ENCODE measurements at places on chromosomes 7 and 10.

GRCh38 chr10:7546385-7546967 is 120.3 kb downstream of the ITIH5 start:
- no peak for DNase-seq

GRCh38 chr7:92421676-92422435 is 25.4 kb upstream of the GATAD1 start:
- DNase-seq: no peak

GRCh38 chr10:17768496-17768895 is 16.5 kb downstream of the TMEM236 start:
- no peak for DNase-seq

DNA sequence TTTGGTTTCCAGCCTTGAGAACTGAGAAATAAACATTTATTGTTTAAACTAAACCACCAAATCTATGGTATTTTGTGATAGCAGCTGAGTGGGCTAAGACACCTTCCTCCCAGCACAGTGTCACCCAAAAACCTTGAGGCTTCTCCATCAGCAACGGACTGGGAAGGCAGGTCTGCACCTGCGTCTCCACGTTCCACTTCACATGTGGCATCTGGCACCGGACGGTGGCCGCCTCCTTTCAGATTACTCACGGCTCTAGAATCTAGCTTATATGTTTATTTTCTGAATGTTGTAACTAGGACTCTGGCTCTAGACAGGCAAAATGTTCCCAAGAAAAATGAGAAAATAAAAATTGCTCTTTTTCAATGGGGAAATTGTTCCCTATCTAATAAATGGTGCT is 201.0 kb downstream of the ADARB2 start:
- DNase-seq: no peak

DNA sequence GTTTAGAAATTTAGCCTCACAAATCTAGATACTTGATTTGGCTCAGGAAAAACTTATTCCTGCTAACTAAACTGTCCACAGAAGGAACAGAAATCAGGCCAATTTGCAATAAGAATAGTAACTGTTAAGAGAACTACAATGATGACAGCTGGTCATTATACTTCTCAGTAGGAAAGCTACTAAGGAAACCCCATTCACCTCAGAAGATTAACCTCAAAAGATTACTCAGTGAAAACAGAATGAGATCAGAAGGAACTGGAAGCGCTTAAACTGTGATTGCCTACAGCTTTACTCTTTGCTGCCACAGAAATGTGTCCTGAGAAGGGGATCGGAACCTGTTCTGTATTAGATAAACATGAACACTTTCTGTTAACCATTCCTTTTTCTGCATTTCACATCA is 24.3 kb upstream of the DNAJB12 start:
- no peak for DNase-seq

GRCh38 chr10:109343293-109343692 is 580.0 kb downstream of the XPNPEP1 start:
- no peak for DNase-seq

- no peak for DNase-seq
Measured at GRCh38 chr10:73838008-73838567, 26.7 kb upstream of the NDST2 start.

GRCh38 chr7:116616555-116617059 is 55.4 kb upstream of the MET start:
- DNase-seq: no peak

- DNase-seq: no peak
Measured at GRCh38 chr7:143384148-143384547, 3.0 kb downstream of the ZYX start.

GRCh38 chr10:114823077-114823463 is 1.5 kb downstream of the FHIP2A start:
- no peak for DNase-seq

- DNase-seq: no peak
Measured at GRCh38 chr10:132058793-132059759, 6.7 kb upstream of the JAKMIP3 start.

- no peak for DNase-seq
Measured at GRCh38 chr10:80497187-80498077, 40.3 kb upstream of the SH2D4B start.

- no peak for DNase-seq
Measured at GRCh38 chr10:128874331-128874730, 592.7 kb upstream of the MGMT start.

DNA sequence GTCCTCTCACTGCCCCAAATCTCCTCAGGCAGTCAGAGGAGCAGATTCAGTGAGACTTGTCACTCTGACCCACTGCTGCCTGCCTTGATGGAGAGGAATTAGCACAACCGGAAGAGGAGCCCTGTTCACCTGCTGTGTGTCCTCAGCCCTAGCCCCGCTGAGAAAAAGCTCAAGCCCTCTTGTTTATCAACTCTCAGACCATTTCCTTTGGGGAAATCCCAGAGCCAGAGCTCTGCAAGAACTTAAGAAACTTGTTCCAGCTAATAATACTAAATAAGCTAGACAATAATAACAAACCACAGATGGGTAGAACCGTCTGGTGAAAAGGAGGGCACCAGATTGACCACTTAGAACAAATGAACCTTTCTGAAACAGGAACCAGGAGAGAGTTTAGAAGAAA is 37.7 kb upstream of the ITGB1 start:
- no peak for DNase-seq

- DNase-seq: no peak
Measured at GRCh38 chr10:78398382-78398781, 364.7 kb downstream of the RPS24 start.

DNA sequence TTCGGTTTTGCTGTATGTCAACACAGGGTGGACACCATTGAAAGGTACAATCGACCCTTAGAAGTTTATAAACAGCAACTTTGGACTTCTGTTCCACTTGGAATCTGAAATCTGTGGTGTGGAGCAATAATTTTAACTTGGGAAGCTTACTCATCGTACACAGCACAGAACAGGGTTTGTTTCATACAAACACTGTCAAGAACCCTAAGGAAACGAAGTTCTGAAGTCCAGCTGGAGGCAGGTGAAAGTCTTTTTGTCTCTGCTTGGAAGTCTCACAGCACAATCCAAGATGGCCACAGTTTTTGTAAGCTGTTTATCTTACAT is 31.5 kb downstream of the NMT2 start:
- DNase-seq: no peak

DNA sequence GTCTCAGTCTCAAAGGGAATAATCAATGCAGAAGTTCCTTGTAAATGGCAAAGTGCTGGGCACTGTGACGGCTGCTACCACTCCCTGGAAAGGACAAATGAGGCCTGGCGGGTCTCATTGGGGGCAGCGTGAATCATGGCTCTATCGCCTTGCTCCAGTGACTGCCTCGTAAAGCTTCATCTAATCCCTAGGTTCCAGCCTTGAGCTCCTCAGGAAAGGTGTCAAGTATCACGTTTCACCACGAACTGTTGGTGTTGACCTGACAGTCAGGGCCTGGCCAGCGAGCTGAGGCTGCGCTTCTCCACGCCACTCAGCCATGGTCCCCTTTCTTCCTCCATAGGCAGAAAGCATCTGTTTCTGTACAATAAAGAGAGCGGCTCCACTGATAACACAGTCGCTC is 126.7 kb upstream of the ZNF32 start:
- DNase-seq: peak; percentile 37

DNA sequence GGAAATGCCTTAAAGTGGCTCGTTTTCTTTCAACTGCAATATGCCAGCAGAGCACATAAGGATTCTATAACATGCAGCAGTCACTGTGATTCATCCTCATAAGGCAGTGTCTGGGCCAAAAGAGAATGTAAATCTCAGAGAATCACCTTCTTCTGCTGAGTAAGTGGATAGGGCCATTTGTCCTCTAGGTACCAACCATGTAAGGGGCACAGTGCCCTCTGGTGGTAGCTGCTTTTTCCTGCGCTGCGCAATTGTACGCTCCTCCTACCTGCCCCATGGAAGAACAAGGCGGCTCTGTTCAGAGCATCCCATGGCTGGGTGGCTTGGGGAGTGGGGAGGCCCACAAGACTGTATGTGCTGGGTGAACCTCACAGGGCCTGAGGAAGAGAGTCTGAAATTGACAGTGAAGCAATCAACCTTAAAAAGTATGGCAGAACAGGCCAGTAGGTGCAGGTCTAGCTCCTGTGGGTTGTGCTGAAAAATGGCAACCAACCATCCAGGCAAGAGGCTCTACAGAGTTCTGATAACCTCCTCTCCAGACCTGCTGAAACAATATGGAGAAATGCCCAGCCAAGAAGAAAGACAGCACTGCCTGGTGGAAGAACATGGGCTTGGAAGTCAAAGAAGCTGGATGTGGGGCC is 78.6 kb upstream of the C10orf90 start:
- peak; percentile 88 for DNase-seq

GRCh38 chr7:122430710-122431109 is 126.2 kb upstream of the FEZF1 start:
- no peak for DNase-seq

DNA sequence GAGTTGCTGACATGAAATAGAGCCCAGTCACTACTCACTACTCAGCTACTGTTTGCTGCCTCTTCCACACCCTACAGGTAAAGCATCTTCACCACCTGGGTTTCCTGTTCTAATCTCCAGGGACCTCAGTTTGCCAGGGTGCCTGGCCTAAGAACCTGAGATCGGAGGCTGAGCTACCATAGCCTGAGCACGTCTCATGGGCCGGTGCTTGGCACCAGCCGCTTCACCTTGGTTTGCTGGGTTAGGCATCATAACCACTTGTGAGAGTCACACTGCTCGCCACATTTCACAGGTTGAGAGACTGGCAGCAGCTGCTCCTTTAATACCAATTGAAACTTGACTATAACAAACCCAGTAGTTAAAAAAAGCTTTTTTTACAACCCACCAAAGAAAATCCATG is 75.1 kb downstream of the EMX2 start:
- no peak for DNase-seq

- no peak for DNase-seq
Measured at GRCh38 chr10:71432956-71433767, 36.4 kb downstream of the CDH23 start.

GRCh38 chr7:52992001-52992400 is 43.4 kb upstream of the POM121L12 start:
- no peak for DNase-seq

GRCh38 chr7:141713890-141714289 is 5.7 kb downstream of the WEE2 start:
- DNase-seq: no peak

GRCh38 chr10:111488668-111489067 is 411.8 kb downstream of the ADRA2A start:
- no peak for DNase-seq

- DNase-seq: no peak
Measured at GRCh38 chr7:153627323-153627722, 424.9 kb upstream of the DPP6 start.

GRCh38 chr7:20095436-20095835 is 121.7 kb downstream of the MACC1 start:
- DNase-seq: no peak

- no peak for DNase-seq
Measured at GRCh38 chr10:59901470-59901869, 4.9 kb downstream of the CCDC6 start.

- no peak for DNase-seq
Measured at GRCh38 chr7:112067632-112068540, 138.3 kb downstream of the DOCK4 start.

DNA sequence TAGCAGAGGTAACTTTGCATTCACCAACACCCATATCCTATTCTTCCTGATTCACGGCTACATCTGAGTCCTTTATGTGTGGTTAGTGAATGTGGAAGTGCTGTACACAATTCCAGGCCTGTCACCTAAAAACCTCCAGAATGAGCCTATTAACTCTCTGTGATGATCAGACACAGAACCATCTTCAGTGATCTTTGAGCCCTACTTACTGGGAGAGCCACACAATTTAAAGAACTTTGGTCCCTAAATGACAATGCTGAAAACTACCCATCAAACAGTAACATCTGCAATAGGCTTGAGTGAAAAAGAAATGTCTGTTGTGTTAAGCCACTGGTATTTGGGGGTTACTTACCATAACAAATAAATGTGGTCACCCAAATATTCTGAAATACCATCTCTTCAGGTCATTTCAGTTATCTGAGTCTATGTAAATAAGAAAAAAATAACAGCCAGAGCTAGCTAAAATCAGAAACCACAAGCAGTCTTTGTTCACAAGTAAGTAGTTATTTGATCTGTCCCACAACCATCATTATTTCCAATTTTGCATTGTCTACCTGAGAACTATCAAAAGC is 145.7 kb downstream of the HGF start:
- no peak for DNase-seq

- DNase-seq: no peak
Measured at GRCh38 chr7:83077328-83077727, 85.4 kb downstream of the PCLO start.

DNA sequence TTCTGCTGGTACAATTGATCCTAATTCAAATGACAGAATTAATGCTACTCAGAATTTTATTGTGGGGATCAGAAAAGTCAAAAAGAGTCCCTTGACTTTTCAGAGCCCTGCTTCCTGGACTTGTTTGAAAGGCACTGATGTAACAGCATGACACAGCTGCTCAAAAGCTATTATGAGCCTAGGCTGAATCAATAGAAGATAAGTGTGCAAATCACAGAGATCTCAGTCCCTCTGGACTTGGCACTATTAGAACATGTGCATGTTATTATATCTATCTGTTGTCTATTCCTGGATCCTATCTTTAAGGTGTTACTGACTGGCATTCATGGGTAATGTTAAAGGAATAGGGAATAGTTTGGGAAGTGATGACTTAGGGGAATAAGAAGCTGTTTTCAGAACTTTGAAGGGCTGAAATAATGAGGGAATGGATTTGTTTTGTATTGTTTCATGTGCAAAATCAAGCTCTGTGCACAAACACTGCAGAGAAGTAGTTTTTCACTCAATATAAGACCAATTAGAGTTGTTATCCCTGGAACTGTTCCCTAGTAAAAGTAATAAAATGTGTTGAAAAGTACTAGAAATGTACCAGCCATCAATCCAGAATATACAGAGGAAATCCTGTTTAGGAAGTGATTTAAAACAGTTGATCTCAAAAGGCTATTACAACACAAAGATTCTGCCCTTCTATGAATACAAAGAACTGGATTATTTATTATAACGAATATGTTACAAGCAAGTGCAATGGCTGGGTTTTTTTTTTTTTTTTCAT is 814.9 kb upstream of the C7orf33 start:
- no peak for DNase-seq

DNA sequence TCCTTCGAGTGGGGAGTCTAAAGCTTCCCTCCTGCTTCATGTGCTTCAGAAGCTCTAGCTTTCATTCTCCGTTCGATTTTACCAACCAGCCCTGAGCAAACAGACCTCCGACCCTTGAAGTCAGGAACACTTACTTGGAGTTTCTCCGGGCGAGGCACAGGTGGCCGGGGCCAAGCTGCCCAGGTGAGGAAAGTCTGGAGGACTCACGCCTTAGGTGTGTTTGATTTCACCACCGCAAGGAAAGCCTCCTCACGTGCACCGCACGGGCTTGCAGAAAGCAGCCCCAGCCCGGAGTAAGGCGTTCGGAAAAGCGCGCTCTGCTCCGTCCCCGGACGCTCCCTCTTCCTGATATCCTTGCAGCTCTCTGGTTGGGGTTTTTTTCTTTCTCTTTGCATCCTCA is 30.1 kb upstream of the CNPY1 start:
- DNase-seq: no peak

DNA sequence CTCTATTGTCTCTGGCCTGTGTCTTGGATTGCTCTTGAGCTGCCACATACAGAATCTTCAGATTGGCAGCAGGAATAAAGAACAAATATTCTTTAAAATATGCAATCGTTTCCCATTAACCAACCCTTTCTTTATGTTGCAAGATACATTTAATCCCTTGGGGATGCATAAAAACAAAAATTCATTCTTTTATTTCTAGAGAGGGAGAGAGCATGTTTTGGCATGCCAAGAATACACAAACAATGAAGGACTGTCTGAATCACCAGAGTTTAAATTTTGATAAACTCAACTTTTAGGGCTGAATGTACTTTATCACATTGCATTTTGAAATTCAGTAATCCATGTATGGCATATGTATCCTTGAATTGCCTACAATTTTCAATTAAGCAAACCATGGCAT is 154.3 kb upstream of the SEMA3D start:
- DNase-seq: no peak

Measured in nephron progenitor cell (in vitro differentiated cells).